Activated CD4-positive, CD25-positive, alpha-beta regulatory T cell treated with anti-CD3 and anti-CD28 coated beads, Interleukin-2, amount 50 U/mL, for 72 hours (primary cell): ENCODE measurements at places on chromosomes 3 and 15.

- no peak for DNase-seq
Measured at GRCh38 chr15:46502667-46503066, 867.8 kb downstream of the SQOR start.

DNA sequence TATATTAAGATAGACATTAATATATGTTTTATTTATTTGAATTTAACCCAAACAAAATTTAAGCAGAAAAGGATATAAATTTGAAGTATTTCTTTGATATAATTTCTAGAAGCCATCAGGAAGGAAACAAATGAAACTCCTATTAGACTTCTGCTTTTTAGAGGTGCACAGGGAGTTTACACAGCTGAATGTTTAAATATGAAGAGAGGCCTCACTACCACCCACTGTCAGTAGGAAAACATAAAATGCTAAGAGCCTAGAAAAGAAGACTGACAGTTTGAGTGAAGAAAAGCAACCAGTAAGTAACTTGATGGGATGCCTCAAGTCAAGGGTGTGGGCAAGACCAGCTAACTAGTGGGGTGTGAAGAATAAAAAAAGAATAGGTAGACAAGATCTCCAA lies 19.7 kb downstream of the PLSCR2 start:
- DNase-seq = no peak

DNA sequence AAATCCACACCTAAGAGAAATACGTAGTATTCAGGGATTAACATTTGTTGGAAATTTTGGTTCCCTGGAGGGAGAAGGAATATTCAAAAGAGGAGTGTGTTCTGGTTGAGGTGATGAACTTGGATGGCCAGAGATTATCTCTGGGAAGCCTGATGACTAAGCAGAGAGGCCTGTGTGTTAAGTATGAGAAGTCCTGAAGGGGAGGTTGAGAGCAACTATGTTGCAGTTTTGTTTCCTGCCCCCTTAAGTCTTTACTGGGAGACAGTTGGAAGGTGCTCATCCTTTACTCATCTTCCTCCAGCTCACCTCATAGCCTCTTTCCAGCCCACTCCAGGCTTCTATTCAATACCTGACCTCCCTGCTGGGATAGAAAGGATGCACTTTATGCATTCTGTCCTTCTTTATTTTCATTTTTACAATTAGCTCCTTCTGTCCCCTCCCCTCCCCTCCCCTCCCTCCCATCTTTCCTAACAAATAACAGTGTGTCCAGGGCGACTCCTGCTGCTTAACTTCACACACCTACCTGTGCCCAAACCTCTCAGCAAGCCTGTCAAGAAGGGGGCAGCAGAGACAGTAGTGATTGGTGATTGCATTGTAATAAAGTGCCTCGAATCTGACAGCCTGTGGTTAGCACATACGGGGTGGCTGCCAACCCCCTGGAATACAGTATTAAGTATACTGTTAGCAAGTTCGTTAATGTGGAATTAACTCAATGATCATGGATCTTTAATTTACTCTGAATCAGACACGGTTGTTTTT lies 11.9 kb downstream of the RAP2B start:
- DNase-seq = no peak

DNA sequence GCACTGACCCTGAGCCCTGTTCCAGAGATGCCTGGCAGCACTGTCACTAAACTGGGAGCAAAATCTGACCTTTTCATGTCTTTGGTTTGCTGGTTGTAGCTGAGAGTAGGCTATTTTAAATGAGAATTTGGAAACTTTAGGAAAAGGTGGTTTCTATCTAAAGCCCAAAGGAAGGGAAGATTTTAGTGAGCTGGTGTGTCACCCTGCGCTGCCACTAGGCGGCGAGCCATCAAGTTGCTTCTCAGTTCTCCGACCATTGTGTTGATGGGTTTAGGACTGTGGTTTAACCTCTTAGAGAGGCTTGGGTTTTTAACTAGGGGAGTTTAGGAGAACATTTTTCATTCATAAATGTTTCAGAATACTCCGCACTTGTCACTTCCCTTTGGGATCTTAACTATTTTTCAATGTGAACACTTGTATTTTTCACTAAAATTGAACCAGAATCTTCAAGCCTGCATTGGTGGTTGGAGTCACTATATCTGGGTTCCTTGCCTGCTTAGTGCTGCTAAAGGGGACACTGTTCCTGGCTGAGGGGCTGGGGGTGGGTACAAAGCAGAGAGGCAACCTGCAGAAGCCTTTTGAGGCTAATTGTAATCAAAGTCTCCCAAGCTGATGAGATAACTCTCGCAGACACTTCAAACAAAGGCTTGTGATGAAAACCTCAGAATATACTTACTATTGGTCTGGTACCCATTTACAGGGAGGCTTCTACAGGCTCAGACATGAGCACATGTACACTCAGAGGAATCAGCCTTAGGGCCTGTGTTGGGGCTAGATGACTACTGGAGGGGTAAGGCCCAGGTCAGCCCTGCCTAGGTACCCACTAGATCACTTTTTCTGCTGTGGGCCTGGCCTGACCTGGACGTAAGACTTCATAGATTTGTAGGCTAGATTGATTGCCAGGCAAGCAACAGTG lies 16.8 kb downstream of the EXOSC7 start:
- no peak for DNase-seq

- DNase-seq = no peak
Measured at GRCh38 chr3:126153695-126154360, 26.6 kb downstream of the ALDH1L1 start.

GRCh38 chr3:146265720-146266119 lies 14.8 kb upstream of the PLSCR4 start:
- DNase-seq = no peak

- DNase-seq = no peak
Measured at GRCh38 chr3:98540346-98540745, 8.6 kb downstream of the GPR15 start.

- DNase-seq = no peak
Measured at GRCh38 chr3:105816833-105817232, 52.0 kb downstream of the CBLB start.

DNA sequence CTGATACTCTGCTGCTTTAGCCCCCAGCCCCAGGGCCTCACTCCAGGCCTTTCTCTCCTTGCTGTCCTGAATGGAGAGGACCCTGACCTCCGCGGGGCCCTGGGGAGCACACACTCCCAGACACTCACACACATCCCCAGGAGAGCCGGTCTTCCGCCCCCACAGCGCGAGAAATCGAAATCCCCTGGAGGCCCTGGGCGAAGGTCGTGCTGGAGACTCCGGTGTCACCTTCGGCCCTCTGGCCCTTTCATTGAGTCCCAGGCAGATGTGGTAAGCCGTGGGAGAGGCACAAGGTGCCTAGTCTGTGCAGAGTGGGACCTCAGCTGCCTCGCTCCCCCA lies 848 bp upstream of the GOLGA8B start:
- no peak for DNase-seq
